ENCODE measurements at places on chromosomes 16 and 17.
A peak's percentile ranks its signal among the peaks of the same experiment; 100 is the strongest.

DNA sequence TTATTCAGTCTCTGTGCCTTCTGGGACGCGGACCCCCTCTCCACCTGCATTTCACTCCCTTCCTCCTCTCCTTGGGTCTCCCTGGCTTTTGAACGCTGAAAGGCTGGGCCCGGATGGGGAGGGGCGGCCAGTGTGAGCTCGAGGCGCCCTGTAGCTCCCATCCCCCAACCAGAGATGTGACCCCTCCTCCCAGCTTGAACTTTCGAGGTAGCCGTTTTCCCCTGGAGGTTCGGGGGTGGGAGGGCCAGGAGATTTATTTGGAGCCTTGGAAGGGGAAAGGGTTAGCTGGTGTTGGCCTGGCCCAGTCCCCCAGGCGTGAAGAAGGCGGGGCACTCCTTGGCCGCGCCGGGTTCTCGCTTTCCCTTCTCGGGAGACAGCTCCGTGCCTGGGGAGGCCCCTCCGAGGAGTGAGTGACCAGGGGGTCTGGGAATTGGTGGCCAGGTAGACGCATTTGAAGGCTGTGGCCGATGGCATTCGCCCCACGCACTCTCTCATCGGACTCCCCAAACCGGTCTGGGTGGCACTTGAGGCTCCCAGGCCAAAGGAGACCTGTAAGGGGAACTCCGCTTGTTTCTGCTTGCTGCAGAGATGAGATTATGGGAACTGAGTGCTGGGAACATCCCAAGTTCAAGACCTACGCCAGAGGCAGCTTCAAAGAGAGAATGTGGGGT is 942 bp downstream of the LDAF1 start:
- no peak for DNase-seq

GRCh38 chr16:88365244-88365865 is 17.4 kb upstream of the ZNF469 start:
- DNase-seq: no peak

DNA sequence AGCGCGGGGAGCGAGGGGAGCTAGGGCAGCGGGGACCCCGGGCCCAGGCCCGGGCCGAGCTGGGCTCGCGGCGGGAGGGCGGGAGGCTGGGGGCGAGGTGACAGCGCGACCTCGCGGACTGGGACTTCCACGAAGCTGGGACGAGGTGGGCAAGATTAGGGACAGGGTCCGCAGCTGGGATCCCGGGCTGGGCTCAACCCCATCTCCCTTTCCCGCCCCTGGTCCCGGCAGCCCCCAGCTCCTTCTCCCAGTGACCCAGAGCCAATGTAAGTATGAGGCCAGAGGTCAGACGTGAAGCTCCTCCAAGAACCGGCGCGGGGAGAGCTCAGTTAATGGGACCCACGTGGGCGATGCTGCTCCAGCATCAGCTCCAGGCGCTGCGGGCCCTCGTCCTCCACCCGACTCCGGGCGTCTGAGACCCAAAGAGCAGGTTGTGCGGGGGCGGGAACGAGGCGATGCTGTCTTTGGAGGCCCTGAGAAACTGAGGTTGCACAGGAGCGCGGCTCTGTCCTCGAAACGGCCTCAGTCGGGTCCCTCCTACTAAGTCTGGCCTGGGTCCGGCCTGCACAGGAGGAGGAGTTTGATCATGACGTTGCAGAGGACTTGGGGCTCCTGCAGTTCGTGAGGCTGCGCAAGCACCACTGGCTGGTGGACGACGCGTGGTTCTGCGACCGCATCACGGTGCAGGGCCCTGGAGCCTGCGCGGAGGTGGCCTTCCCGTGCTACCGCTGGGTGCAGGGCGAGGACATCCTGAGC is 585 bp downstream of the ALOX12 start:
- DNase-seq: no peak

GRCh38 chr17:7579834-7580603 is 581 bp downstream of the CD68 start:
- no peak for DNase-seq

GRCh38 chr17:19262650-19263631 is 25.8 kb downstream of the EPN2 start:
- DNase-seq: peak; percentile 53

All from A673 (cell line).